Kasumi-1 (cell line): ENCODE measurements at places on chromosomes 3 and 15.
A peak's percentile ranks its signal among the peaks of the same experiment; 100 is the strongest.

DNA sequence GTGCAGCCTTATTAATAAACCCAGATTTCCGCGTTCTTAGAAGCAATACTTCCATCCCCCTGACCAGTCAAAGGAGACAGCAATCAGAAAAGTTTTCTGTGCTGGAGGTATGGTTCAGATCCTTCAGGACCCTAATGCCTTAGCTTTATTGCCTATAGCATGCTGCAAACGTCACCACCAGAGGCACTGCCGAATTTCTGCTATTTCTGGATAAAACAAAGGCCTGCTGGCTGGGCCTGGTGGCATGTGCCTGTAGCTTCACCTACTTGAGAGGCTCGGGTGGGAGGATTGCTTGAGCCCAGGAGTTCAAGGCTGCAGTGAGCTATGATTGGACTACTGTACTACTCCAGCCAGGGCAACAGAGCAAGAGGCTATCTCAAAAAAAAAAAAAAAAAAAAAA is 407.2 kb downstream of the FOXP1 start:
- no peak for DNase-seq

- DNase-seq: no peak
Observed at GRCh38 chr3:71360764-71361163, 222.8 kb downstream of the FOXP1 start.

- DNase-seq: no peak
Observed at GRCh38 chr3:5090197-5090596, 31.9 kb upstream of the ARL8B start.

DNA sequence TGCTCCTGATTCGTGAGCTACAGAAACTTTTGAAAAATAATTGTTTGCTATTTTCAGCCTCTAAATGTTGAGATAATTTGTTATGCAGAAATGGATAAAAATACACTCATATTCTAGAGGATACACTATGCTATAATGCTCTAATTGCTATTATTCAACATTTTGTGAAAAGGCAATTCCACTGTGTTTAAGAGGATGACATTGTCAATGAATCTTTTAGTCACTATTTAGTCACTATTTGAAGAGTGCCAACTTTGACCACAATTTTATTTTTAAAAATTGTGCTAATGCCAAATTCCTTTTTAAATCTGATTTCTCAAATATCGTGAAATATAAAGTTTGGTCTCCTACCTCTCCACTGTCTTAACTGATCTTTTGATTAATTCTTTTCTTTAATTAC is 604.9 kb upstream of the KCNMB2 start:
- DNase-seq: no peak

DNA sequence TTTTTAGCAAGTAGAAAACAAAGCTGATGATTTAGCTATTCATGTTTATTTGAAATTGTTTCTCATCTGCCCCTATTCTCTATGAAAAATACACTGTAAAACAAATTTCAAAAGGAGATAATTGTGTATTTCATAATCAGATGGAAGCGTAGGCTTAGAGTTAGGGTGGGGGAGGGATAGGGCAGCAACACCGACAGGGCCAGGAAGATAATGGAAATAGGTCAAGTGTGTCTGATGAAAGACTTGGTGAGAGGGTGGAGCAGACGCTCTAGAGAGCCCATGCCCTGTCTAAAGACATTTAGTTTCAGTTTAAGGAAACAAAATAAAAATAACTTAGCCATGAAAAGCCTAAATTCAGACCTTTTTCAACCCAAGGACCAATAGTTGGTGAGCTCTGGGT is 51.6 kb upstream of the ARL6 start:
- no peak for DNase-seq

DNA sequence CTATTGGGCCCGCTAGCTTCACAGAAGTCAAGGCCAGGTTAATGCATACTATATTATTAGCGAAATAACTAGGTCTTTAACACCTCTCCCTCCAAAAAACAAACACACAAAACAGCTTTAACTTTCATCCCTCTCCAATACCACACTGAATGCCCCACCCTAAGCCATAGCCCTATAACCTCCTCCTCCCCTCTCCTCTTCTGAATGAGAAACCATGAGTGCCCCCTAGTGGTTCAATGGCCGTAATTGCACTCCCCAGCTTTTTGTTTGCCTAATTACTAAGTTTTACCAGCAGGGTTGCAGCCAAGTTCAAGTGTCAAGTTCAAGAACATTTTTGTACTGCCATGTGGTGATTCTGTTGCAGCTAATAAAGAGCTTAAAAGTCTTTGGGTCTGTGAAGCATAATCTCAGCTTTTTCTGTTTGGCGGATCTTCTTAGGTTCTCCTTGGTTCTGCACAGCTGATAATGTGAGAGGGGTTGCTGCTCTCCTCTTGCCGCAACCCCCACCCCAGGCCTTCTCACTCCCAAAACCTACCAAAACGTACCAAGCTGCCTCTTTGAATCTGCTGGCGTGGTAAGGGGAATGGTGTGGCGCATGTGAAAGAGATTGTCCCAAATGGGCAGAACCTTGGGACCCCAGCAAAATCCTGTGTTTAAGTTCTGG is 57.9 kb downstream of the RPL22L1 start:
- peak; percentile 90 for DNase-seq

- no peak for DNase-seq
Observed at GRCh38 chr3:4714045-4714444, 220.9 kb downstream of the ITPR1 start.

- DNase-seq: no peak
Observed at GRCh38 chr3:128240232-128240631, 87.0 kb downstream of the EEFSEC start.

- peak; percentile 34 for DNase-seq
Observed at GRCh38 chr15:58469432-58470353, 37.9 kb downstream of the LIPC start.

- no peak for DNase-seq
Observed at GRCh38 chr3:129673012-129673411, 66.5 kb upstream of the PLXND1 start.
